Stimulated activated CD4-positive, alpha-beta T cell treated with anti-CD3 and anti-CD28 coated beads, TNF-alpha, amount 100 ng/mL, for 1 hour (primary cell): ENCODE measurements at places on chromosomes 6 and 20.

DNA sequence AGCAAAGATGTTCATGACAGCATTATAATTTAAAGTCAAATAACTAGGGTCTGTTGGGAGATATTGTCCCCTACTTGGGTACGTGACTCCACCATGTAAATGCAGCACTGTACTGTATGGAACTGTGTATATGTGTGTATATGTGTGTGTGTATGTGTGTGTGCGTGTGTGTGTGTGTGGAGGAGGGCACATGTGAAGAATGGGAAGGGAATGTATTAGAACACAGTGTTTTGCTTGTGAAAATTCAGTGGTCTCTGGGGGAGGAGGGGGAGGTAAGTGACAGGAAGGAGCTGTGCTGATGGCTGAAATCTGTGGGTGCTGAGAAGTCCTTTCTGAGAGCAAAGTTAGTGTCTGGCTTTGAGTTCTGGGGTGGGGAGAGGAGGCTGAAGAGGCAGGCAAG lies 23.9 kb upstream of the VEGFA start:
- DNase-seq: no peak

DNA sequence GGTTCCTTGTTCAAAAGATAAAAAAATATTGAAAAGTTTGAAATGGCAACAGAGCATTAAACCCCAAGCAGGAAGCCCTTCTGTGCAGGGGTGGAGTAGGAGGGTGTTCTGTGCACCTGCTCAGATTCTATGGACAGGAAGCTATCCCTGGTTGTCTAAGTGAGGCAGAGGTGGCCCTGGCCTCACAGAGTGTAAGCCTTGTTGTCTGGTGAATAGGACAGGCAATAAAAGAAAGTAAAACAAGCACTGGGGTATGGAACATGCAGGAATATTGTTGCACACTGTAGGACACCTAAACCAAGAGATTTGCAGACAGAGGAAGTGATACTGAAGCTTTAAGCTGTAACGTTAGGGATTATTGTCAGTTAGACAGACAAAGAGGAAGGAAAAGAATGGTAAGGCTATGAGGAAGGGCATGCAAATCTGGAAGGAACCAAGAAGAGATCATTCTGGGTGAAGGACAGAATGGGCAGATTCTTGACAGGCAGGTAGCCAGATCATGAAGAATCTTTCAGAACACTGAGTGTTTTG lies 66.8 kb downstream of the TBC1D7 start:
- no peak for DNase-seq

DNA sequence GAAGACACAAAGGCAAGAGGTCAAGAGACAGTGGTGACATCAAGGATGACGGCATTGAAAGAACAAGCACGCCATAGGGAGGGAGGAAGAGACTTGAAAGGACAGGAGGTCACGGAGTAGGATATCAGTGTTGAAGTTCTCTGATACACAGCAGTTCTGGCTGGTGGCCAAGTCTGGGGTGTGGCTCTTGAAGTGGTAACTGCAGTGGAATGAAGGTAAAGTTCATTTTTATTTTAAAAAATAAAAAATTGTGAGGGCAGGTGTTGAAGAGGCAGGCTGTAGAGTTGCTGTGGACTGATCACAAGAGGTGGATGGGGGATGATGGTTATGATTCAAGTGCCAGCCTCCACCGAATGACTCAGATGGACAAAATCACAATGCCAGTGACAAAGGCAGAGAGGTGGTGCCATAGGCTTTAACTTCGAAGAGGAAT lies 53.2 kb upstream of the BMP2 start:
- no peak for DNase-seq

DNA sequence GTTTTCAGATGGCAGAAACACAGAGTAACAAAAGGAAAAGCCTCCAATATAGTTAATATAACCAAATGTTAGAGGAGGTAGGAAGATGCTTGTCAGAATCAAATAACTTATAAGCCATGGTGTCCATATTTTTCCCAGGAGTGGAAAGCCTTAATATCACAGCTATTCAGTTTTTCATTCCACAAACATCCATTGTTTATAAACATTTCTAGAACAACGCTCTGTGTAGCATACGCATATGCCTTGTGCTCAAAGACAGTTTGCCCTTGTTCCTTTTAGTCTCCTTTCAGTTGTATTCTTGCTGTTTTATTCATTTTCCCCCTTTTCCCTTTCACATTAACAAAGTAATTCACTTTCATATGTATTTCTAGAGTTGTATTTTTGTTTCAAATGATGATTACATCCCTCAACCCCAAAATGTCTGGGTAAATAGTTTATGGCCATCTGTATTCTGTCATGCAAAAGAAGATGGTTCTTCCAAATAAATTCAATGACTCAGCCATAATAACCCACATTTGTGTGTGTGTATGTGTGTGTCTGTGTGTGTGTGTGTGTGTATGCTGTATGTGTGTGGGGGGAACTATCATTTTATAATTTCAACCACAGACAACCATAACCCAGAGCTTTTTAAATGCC lies 455.7 kb upstream of the SOX4 start:
- no peak for DNase-seq

GRCh38 chr20:48584391-48585060 lies 243.3 kb downstream of the PREX1 start:
- no peak for DNase-seq

DNA sequence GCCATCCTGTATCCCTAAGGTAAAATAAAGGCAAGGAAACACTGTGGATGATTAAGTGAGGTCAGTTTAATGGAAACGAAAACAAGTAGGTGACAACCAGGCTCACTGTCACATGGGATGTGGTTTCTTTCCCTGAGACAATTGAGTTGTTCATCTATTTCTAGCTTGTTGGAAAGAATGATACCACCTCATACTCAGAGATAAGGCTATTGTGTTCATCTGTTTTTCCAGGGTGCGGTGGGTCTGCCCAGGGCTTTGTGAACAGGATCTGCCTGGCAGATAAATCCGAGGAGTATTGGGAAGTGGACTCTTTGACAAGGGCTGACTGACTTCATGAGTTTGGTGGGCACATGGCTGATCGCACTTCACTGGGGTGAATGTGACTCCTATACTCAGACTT lies 80.8 kb upstream of the TIAM2 start:
- no peak for DNase-seq

- no peak for DNase-seq
Measured at GRCh38 chr20:61205769-61206168, 46.3 kb upstream of the CDH4 start.

DNA sequence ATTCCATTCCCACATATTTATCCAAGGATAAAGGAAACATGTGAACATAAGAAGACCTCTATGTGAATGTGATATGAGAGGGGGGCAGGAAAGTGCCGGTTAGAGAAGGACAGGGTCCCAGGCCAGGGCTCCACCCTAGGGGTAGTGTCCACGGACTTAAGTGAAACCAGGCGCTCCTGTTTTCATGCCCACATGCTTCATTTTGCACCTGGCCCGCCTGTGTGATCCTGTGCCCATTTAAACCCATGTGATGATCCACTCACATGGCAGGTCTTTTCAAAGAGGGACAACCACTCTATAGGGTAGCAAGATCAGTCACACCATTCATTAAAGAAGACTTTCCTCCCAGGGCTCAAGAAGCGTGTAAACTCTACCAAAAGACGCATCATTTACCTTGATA lies 865.3 kb upstream of the GJE1 start:
- DNase-seq: no peak

DNA sequence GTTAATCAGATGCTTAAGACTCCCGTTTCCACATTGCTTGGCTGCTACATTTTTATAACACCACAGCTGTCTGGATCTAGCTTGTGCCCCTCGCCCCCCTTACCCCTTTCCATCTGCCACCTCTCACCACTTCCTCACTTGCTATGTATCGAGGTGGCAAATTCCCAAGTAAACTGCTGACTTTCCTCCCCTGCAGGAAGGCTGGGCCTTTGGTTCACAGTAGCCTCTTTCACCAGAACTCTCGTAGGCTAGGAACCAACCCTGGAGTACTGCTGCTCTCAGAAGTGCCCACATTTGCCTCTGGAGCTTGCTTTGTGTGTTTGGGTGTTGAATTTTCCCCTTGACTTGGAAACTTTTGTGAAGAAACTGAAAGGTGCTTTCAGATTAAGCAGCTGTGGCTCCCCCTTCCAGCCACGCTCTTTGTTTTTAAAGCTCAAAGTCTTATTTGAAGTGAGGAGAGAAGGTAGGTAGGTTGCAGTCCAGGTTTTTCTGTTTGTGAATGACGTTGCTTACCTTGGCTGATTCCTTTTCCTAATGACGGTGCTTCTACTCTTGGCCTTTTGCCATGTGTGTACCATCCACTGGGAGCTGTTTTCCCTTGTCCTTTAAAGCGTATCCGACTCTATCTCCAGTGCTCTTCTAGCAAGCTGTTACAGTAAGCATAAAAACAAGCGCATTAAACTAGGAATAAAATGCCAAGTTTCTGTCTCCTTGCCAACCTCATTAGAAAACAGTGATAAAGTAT lies 90.4 kb downstream of the CARMIL1 start:
- DNase-seq: no peak

DNA sequence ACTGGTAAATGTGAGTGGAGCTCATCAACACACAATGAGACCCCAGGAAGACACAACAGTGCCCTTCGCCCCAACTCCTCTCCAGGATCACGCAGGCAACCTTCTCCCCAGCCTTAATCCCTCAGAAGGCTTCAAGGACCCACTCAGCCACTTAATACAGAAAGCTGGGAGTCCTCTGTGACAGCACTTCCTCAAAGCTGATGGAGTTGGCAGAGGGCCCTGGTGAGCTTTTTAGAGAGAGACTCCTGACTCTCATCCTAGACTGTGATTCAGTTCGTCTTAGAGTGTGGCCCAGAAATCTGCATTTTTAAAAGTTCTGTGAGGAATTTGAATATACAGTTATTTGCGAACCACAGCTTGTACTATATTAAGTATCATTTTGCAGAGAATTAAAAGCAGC lies 187.7 kb downstream of the UST start:
- DNase-seq: no peak

DNA sequence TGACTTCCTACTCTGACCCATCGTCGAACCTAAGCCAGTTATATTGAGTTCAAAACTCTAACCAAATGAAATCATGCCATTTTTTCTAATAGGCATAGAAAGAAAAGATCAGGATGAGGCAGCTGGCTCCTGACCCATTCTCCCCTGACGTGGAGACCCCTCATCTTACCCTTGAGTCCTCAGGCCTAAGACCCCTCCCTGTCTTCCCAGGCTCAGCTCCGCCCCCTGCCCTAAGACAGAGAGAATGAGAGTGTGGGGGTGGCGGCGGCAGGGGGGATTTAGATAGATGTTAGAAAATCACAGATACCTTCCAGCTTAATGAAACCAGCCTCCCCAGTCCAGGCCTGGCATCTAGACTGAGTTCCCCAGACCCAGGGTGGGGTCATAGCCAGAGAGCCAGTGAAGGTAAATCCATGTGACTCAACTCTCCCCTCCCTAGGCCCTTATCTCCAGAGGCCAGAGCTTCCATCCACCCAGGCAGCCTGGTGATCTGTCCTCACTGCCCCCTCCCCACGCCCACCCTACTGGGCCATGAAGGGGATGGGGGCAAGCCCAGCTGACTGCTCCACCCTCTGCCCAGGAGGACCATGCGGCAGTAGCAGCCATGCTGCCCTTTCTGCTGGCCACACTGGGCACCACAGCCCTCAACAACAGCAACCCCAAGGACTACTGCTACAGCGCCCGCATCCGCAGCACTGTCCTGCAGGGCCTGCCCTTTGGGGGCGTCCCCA lies 6.8 kb downstream of the TMEM63B start:
- no peak for DNase-seq

DNA sequence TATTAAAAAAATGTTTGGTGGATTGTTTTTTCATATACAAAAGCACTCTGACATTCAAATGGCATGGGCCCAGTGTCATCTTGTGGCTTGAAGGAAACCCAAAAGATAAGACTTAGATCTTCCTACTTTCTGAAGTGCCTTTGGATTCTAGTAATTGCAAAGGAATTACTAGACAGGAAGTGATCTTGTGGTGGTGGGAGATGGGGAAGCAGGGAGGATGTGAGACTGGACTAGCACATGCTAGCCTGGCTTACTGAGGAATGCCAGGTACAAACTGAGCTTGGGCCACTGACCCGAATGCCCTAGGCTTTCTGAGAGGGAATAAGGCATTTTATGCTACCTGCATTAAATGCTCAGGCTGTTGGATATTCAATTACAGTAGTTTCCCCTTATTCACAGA lies 59.0 kb downstream of the AFG1L start:
- no peak for DNase-seq

DNA sequence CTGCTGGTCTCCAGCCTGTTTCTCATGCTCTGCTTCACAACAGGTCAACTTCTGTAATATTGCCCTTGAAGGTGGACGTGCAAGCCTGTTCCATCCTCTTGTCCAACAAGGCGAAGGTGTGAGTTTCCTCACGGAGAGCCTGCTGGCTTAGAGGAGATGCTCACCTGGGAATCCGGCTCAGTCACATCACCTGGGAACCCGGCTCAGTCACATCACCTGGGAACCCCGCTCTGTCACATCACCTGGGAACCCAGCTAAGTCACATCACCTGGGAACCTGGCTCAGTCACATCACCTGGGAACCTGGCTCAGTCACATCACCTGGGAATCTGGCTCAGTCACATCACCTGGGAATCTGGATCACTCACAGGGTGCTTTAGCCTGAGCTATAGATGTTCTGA lies 230.1 kb downstream of the ERMARD start:
- DNase-seq: no peak

GRCh38 chr20:20359628-20360027 lies 8.3 kb upstream of the INSM1 start:
- no peak for DNase-seq

GRCh38 chr20:62391165-62392076 lies 4.5 kb downstream of the RPS21 start:
- DNase-seq: no peak

- DNase-seq: no peak
Measured at GRCh38 chr6:46849361-46849690, 56.1 kb downstream of the MEP1A start.

DNA sequence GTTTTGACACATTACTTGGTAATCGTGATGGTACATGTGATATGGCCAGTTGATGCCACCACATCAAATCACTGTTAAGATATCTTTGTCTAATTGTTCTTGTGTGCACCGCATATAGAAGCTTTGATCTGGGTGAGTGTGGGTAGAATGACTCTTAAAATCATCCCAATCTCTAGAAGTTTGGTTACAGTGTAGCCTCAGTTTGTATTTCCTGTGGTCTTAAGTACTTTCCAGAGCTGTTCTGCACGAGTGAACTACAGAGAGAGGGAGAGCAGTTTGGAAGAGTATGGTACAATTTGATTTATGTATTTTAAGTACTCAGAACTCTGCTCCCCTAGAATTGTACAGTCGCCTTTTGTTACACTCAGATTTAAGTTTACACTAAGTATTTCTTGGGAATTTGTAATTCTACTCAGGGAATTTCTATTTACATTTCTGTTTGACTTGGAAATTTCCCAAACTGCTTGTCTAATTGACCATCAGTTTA lies 37.5 kb downstream of the SNX9 start:
- DNase-seq: no peak

GRCh38 chr20:63046841-63047240 lies 40.1 kb upstream of the BHLHE23 start:
- DNase-seq: no peak

GRCh38 chr6:162572240-162572639 lies 155.3 kb downstream of the PRKN start:
- no peak for DNase-seq

DNA sequence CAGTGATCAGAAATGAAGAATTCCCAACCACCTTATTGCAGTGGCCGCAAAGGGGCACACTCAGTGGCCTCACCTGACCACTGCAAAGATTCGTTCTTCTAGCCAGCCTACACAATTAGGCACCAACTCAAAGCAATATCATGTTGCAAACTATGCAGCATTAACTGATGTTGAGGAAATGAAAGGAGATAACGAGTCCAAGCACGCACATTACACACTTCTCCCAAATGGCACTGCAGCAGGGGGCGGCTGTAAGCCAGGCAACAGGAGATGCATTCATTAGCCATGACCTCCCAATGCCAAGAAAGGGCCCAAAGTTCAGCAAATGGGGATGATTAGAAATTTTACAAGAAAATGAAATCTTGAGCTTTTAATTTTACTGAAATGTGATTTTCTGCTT lies 39.3 kb downstream of the ATXN1 start:
- DNase-seq: no peak
